ENCODE measurements at places on chromosomes 12 and 14. TPM values are rescaled to one million over a fixed set of nuclear protein-coding genes. Genes with fewer than 3 reads are reported as not detected.

FGF6 gene
- not detected for total RNA-seq

HSP90B1 gene
- total RNA-seq, result 456 TPM

UNC79 gene
- 0.29 TPM for total RNA-seq

LTBP2 gene
- total RNA-seq, result 91.1 TPM

BMP4 gene
- total RNA-seq, result 17.7 TPM
